ENCODE measurements at places on chromosomes 2 and 18.

- DNase-seq, result no peak
These were observed 220.9 kb downstream of the LDLRAD4 start for GRCh38 chr18:13439461-13439860.

- DNase-seq, result no peak
These were observed at the start of gene ARHGAP28 for GRCh38 chr18:6729247-6730091. Gene ARHGAP28 (plus strand): TSS chr18:6729716. CDS start chr18:6729822, 106 bp downstream.

DNA sequence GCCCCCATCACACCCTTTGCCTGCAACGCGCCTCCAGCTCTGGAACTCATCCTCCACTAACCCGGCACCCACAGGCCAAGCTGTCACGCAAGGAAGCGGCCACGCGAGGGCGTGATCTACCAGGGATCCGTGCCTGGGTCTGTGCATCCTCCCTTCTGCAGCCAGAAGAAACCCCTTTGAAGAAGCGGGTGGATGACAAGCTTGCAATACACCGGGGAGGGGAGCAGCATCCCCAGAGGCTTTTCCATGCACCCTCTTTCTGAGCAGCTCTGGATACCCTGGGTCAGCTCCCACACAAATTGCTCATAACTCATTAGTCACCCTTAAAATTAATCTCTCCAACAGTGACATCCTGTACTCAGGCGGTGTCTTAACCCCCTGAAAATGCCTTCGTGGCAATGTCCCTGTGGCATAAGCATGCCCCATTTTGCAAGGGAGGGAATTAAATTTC is 47.6 kb downstream of the PDCL3 start:
- DNase-seq, result peak; percentile 61

DNA sequence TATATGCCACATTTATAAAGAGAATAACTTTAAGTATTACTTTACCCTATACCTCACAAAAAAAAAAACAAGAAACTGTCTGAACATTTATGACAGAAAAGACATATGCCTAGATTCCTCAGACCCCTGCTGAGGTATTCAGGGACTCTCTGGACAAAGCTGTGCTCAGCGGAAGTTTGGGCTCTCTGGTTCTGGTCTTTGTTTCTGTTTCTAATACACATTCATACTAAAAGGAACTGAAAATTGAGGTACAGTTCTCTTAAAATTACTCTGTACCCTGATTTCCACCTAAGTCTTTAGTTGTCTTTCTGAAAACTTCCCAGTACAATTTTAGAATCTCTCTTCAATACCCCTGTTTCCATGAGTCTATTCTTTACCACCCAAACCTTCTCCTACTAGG is 160.3 kb downstream of the IKZF2 start:
- no peak for DNase-seq

- no peak for DNase-seq
These were observed 2.2 kb upstream of the IL1R1 start for GRCh38 chr2:102140377-102140776.

- DNase-seq, result no peak
These were observed 172.4 kb downstream of the SLC8A1 start for GRCh38 chr2:40279482-40279881.

Data from suppressor macrophage treated with lipopolysaccharide for 1 hour (primary cell).